ENCODE measurements at places on chromosomes 4 and X.

- no peak for DNase-seq
These were observed 32.6 kb downstream of the STAG2 start for GRCh38 chrX:123993904-123994635.

GRCh38 chrX:75086731-75087195, 69.3 kb downstream of the ABCB7 start:
- no peak for DNase-seq

DNA sequence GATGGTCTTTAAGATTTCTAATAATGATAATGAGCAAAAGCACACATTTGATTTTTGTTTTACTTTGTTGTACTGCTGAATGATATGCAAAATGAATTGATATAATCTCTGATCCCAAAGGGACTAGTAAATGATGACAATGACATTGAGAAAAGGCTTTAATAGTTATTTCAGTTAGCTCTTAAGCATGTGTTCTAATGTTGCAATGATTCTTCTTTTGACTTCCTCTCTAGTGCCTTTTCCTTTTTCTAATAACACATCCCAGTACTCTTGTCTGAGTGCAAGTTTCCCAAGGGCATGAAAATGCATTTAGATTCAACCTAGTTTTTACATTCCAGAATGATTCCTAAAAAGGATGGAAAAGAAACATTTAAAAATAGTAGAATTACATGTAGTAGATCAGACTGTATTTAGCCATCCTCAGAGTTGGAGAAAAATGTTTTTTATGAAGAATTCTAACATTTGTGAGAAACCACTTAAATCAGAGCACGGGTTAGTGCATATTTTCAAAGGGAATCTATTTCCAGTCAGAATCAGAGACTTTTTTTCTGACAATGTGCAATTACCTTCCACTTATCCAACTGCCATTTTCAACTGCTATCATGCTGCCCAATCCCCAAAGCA, 508.8 kb downstream of the C4orf33 start:
- DNase-seq: no peak

GRCh38 chrX:148574237-148574973, 74.0 kb downstream of the AFF2 start:
- DNase-seq: no peak

DNA sequence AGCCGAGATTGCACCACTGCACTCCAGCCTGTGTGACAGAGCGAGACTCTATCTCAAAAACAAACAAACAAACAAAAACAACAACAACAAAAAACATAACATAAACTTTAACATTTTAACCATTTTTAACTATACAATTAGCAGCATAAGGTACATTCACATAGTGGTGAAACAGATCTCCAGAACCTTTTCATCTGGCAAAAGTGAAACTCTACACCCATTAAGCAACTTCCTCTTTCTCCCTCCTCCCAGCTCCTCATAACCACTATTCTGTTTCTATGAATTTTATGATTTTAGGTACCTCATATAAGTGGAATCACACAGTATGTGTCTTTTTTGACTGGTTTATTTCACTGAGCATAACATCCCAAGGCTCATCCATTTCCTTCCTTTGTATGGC, 103.6 kb downstream of the FAM13A start:
- no peak for DNase-seq

DNA sequence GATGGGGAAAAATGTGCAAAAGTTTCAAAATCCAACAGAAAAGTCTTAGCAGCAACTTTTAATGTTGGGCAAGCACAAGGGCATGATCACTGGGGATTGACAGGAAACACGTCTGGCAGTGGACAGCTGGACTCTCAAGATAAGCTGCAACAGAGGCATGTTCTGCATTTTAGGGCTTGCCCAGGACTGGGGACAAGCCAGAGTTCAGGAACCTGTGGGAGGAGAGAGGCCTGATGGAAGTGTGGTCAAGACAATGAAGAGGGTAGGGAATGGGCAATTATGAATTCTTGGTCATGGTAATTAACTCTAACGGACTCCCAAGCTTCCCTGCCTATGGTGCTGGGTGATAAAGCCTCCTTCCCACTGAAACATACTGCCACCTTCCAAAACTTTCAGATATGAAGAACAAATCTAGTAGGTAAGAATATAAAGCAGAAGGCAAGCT, 48.4 kb downstream of the ANXA3 start:
- no peak for DNase-seq

DNA sequence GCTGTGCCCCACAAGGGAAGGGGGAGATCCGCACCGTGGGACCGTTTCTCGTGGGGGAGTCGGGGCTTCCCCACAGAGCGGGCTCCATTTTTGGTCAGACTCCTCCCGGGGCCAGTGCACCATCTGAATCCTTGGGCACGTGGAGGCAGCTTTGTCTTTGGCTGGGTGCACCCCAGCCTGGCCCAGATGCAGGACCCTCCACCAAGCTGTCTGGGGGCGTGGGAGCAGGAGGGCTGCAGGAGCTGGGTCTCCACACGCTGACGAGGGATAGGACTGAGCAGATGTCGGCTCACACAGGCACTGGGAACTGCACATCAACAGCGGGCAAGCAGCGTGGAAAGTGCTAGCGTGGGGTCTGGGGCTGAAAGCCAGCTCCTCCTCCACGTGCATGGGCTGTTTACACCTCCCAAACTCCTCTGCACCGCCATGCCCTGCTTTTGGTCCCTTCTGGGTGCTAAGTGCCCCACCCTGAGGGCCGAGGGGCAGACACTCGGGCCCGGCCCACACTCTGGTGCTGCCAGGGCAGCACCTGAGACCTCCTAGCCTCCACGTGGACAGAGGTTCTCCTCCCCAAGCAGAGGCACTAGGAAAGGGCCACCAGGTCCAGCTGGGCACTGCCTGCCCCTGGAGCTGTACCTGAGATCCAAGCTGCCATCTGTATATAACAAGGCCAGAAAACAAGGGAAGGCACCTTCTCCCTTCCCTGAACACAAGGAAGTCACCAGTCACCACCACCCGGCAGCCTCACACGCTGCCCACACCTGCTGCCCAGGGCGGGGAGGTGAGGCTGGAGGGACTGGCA, 13.8 kb downstream of the DGKQ start:
- DNase-seq: no peak

DNA sequence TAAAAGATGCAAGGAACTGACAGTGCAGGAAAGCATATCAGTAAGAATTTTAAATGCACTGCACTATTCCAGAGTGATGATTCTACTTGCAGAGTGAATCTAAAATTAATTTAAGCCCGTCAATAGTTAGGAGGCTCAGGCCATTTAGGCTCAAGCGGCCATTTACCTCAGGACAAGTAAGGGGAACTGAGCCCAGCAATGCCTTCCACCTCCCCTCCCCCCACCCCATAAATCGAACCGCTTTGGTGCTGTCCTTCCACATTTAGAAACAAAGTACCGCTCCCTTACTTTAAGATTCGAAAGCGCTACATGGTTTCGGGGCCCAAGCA, 665 bp downstream of the RBM41 start:
- no peak for DNase-seq

- no peak for DNase-seq
These were observed 314.8 kb downstream of the PDHA2 start for GRCh38 chr4:96154676-96155075.

DNA sequence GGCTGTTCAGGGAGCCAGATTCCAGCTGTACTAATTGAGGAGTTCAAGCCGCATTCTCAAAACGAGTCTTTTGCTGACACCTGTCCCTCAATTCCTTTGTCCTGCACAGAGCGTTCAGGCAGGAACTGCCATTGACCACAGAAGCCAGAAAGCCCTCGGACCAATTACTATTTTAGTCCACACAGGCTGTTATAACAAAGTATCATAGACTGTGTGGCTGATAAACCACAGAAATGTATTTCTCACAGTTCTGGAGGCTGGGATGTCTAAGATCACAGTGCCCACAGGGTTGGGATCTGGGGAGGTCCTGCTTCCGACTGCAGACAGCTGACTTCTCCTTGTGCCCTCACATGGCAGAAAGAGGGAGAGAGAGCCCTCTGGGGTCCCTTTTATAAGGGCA, 119.8 kb upstream of the ATP6AP2 start:
- no peak for DNase-seq

GRCh38 chrX:1252861-1253260, 15.8 kb upstream of the CSF2RA start:
- no peak for DNase-seq

DNA sequence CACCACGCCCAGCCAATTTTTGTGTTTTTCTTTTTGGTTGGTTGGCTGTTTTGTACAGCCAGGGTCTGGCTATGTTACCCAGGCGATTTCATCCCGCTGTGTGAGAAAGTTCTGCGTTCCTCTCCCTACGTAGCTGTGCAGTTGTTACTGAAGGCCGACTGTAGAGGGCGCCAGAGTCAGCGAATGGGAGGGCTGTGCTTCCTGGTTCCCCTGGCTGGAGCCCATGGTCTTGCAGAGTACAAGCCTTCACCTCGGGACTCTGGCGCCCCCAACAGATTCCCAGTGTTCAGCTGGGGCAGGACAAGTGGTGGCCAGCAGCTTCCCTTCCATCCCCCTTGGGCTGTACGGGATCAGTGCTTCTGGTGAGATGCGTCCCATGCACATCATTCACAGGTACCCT, 5.6 kb upstream of the CT45A1 start:
- DNase-seq: peak; percentile 46

- no peak for DNase-seq
These were observed 8.0 kb upstream of the CPEB2 start for GRCh38 chr4:14994242-14994641.

- no peak for DNase-seq
These were observed 1481.1 kb downstream of the STIM2 start for GRCh38 chr4:28341784-28342183.

- DNase-seq: no peak
These were observed 82.0 kb downstream of the DCTD start for GRCh38 chr4:182835006-182835740.

GRCh38 chrX:6498324-6498723, 36.6 kb downstream of the VCX3A start:
- DNase-seq: no peak

DNA sequence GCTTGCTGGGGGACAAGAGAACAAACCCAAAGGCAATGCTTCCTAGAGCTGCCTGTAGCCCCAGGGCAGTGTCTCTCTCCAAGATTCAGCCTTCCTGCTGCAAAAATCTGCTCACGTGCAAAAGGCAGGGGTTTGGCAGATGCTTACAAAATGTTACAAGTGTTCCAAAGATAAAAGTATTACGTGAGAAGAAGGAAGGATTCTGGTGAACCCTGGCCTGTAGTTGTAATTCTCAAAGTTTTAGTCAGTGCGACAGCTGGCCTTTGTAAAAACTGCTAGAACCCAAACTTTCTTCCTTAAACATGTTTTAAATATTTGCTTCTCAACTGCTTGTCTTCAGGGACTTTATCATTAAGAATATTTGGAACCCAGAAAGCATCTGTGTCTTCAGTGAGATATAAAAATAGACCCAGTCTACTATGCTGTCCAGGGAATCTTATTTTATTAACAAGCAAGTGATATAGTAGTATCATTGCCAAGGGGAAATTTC, 232.3 kb downstream of the FRMPD4 start:
- DNase-seq: no peak

GRCh38 chr4:75030649-75031235, 97.8 kb downstream of the PARM1 start:
- no peak for DNase-seq

DNA sequence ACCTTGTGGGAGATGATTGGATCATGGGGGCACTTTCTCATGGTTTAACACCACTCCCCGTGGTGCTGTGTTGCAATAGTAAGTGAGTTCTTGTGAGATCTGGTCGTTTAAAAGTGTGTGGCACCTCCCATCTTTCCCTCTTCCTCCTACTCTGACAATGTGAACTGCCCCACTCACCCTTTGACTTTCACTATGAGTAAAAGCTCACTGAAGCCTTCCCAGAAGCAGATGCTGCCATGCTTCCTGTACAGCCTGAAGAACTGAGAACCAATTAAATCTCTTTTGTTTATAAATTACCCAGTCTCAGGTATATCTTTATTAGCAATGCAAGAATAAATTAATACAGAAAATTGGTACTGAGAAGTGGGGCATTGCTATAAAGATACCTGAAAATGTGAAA, 509.6 kb upstream of the CT83 start:
- no peak for DNase-seq

DNA sequence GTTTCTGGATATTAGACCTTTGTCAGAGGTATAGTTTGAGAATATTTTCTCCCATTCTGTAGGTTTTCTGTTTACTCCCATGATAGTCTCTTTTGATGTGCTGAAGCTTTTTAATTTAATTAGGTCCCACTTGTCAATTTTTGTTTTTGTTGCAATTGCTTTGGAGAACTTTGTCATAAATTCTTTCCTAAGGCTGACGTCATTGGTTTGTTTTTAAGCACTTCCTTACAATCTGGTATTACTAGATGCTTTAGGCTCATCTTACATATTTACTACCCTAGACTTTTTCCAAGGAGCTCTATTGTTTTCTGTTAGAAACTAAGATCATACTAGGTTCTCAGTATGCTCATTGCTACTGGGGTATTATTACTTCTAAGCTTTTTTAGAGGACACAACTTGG, 806.3 kb downstream of the PDHA2 start:
- DNase-seq: no peak

GRCh38 chrX:1378306-1378759, 13.6 kb downstream of the SLC25A6 start:
- DNase-seq: no peak

DNA sequence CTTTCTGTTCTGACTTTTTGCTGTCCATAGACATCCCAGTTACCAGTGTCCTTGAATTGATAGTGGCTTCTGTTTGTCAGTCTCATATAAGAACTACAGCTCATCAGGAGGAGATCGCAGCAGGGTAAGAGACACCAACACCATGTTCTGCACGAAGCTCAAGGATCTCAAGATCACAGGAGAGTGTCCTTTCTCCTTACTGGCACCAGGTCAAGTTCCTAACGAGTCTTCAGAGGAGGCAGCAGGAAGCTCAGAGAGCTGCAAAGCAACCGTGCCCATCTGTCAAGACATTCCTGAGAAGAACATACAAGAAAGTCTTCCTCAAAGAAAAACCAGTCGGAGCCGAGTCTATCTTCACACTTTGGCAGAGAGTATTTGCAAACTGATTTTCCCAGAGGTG, 30.1 kb downstream of the GUCY1A1 start:
- no peak for DNase-seq

DNA sequence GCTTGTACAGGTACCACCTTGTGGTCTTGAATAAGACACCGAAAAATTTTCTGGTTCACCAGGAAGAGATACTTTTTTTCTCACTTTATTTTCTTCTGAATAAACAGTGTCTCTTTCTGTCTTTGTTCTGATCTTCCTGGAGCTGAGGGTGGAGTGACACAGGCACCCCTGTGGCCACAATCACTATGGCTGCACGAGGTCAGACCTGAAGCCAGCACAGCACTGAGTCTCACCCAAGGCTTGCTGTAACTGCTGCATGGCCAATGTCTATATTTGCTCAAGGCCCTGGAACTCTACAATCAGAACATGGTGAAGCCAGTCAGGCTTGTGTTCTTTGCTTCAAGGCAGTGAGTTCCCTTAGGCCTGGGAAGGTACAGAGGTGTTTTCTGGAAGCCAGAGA, 87.2 kb downstream of the GPR174 start:
- no peak for DNase-seq

GRCh38 chr4:101699441-101700124, 90.9 kb upstream of the BANK1 start:
- DNase-seq: no peak

GRCh38 chr4:153067376-153067775, 131.3 kb downstream of the FHDC1 start:
- no peak for DNase-seq

- DNase-seq: no peak
These were observed 157.4 kb upstream of the PDE5A start for GRCh38 chr4:119785963-119786362.

GRCh38 chrX:48475296-48475695, 703 bp upstream of the FTSJ1 start:
- no peak for DNase-seq
